ENCODE measurements at places on chromosomes 3 and 15.

DNA sequence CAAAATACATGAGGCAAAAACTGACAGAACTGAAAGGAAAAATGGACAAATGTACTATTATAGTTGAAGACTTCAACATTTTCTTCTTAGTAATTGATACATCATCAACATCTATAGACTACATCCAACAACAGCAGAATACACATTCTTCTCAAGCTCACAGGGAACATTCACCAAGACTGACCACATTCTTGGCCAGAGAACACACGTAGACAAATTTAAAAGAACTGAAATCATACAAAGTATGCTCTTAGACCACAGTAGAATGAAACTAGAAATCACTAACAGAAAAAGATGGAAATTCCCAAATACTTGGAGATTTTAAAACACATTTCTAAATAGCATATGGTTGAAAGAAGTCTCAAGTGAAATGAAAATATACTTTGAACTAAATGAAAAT, 55.1 kb upstream of the NSMCE3 start:
- no peak for DNase-seq

- no peak for DNase-seq
Observed at GRCh38 chr15:71916834-71917233, 106.5 kb downstream of the NR2E3 start.

DNA sequence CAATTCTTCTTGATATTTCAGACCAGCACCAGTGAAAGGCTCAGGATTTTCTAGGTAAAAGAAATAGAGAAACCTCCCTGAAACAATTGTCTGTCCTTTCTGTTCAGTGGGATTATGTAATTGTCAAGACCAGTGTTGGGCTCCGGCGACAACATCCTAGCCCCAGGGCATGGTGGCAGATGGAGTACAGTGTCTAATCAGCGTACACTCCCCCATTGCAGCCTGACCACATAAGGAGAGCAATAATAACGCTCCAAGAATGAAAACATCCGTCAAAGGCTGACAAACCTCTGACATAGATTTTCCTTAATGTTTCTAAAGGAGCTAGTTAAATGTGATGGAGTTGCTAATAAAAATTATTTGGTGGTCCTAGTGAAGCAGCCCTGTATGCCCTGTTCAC, 144.6 kb downstream of the EBLN2 start:
- DNase-seq = no peak

- DNase-seq = no peak
Observed at GRCh38 chr15:83160741-83161140, 46.9 kb downstream of the HDGFL3 start.

GRCh38 chr3:156837115-156837514, 11.0 kb downstream of the LEKR1 start:
- DNase-seq = no peak

- peak; percentile 23 for DNase-seq
Observed at GRCh38 chr3:126081618-126082361, 2.1 kb downstream of the SLC41A3 start.

Data from activated naive CD4-positive, alpha-beta T cell treated with anti-CD3 and anti-CD28 coated beads, Interleukin-2, amount 50 U/mL, for 72 hours (primary cell).